Activated CD4-positive, alpha-beta T cell treated with anti-CD3 and anti-CD28 coated beads, Interleukin-2, amount 50 U/mL, for 48 hours (primary cell): ENCODE measurements at places on chromosomes 3 and 15.

DNA sequence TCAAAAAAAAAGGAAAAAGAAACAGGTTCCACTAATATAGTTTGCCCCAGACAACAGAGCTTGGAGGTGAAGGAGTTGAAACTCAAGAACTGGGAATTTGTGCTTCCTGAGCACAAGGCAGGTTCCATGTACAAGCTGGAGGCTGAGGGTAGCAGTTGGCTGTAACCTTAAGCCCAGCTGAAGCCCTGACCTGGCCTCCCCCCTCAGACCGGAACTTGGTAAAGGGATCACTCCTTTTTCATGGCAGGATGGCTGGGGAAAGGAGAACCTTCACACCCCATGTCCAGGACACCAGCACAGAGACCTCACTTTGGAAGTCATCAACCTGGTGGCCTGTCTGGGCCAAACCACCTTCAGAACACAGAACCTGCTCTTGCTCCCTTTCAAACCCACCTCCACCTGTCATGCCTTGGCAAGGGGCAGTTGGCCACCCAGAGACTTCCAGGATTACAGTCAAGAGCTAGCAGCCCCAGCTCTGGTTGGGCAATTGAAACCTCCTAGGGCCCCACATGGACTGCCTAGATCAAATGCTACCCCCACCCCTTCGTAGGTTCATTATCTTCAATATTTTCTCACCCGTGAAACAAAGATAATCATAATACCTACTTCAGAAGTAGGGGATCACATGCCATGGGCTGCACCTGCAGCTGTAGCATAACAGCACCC, 3.5 kb downstream of the RPL29 start:
- DNase-seq = no peak

GRCh38 chr15:55819397-55820034, 76.6 kb upstream of the PRTG start:
- DNase-seq = no peak

- peak; percentile 51 for DNase-seq
These were observed 47.2 kb downstream of the CD86 start for GRCh38 chr3:122102191-122102935.

GRCh38 chr15:81914734-81915256, 131.0 kb downstream of the MEX3B start:
- DNase-seq = no peak
